ENCODE measurements at places on chromosomes 3 and 15.

DNA sequence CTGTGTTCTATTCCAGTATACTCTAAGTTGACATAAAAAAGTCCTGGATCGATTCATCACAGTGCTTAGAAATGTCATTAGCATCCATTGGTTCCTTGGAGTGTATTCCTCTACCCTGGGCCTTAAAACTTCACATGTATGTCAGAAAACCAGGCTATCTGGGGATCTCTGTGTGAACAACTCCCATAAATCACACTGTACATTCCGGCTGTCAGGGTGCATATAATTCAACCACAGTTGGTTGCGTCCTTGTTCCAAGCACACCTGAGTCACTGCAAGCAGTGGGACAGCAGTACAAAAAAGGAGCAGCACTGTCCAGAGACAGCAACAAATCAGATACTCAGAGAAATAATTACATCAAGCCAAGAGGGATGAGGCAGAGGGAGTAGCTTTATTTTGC lies 52.4 kb downstream of the PDZRN3 start:
- no peak for DNase-seq

DNA sequence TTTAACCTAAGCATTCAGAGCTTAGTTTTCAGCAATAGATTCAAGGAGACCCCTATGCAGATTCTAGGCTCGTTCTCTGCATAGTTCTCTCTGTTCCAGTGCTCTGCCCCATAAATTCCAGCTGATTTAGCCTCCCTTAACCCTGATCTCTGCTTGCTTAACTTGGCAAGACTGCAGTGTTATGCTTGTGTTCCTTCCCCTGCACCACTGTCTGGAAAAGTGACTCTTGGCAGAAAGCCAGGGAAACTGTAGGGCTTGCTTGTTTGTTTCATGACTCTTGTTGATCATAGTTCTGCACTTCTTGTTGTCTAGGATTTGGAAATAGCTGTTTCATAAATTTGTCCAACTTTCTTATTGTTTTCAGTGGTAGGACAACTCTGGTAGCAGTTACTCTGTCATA lies 40.1 kb downstream of the ANAPC13 start:
- DNase-seq: no peak

DNA sequence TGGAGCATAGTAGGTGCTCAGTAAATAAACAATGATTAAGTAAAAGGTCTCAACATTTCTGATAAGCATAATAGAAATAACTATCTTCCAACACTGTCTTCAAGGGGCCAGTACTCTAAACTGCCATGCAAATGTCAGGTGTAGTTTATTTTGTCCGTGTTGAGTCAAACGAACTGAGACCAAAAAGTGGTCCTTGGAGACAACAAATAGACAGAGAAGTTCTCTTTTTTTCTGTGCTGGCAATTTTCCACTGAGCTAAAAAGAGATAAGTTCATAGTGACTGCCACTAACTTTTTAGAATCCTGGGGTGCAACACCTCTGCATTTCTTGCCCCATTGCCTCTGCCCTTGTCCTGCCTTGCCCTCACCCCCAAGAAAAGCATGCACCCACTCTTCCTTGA lies 14.7 kb upstream of the MBNL1 start:
- no peak for DNase-seq

DNA sequence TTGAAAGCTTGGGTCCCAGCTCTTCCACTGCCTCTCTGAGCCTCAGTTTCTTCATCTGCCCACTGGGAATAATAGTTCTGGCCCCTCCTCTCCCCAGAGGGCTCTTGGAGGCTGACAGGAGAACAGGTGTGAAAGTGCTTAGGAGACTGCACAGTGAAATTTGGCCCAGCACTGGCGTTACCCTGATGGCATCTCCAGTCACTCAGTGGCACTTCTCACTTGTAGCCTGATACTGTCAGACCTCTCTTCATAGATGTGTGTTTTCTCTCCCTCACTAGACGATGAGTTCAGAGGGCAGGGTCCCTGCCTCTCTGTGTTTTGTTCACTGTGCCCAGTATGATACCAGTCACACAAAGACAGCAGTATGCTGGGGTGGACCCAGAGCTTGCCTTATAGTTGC lies 22.2 kb upstream of the IGDCC3 start:
- DNase-seq: no peak
